ENCODE measurements at places on chromosomes 1 and 21.

GRCh38 chr1:6309564-6309963 is 48.7 kb upstream of the GPR153 start:
- DNase-seq = no peak

- DNase-seq = no peak
Observed at GRCh38 chr1:194309269-194309668, 1122.9 kb upstream of the B3GALT2 start.

DNA sequence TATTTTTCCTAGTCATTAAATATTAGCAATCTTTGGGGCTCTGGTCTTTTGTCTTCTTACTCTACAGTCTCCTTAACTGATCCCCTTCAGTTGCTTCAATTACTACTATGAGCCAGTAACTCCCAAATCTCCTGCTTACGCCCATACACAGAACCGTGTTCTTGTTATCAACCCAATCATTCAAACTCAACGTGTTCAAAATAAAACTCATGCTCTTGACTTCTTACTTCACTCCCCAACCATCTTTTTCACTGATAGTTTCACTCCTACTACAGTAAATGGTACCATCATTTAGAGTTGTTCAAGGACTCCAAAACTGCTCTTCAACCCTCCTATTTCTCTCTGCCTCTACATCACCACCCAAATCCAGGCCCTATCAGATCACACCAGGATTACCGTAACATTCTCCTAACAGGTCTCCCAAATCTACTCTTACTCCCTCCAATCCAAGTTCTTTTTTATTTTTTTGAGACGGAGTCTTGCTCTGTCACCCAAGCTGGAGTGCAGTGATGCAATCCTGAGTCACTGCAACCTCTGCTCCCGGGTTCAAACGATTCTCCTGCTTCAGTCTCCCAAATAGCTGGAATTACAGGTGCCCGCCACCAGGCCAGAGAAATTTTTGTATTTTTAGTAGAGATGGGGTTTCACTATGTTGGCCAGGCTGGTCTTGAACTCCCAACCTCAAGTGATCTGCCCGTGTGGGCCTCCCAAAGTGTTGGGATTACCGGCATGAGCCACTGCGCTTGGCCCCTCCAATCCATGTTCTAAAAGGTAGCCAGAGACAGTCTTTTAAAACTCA is 3.0 kb downstream of the YARS1 start:
- no peak for DNase-seq

- no peak for DNase-seq
Observed at GRCh38 chr1:226786550-226786949, 47.5 kb upstream of the ITPKB start.

DNA sequence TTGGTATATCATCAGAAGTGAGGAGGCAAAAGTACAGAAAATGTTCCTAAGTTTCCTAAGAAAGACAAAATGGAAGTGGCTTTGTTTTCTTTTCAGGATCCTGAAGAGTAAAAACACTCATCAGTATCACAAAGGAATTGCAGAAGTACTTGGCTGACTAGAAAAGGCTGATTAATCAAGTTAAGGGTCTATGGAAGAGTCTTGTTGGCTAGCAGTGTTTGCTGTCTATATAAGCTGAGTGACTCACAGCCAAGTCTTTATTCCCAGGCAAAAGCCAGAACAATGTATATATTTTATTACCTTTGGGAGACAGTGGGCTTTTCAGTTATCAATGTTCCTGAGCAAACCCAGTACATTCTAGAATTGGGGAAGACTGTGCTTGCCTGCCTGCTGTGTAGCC is 777.0 kb downstream of the PLA2G4A start:
- DNase-seq = no peak

DNA sequence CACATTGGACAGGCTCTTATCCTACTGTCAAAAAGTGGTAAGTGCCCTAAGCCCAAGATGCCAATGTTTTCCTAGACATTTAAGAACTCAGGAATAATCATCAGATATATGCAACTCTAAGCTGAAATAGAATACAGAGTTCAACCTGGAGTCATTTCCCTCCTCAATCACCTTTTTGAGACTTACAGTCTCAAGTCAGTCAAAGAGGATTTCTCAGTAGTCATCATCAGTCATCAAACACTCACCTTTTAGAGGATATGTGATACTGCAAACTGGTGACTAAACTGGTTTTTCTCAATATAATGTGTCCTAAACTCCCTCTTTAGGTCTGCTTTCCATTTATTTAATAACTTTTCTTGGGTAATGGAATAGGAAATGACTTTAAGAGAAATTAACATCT is 145.3 kb upstream of the ADAMTS5 start:
- no peak for DNase-seq

DNA sequence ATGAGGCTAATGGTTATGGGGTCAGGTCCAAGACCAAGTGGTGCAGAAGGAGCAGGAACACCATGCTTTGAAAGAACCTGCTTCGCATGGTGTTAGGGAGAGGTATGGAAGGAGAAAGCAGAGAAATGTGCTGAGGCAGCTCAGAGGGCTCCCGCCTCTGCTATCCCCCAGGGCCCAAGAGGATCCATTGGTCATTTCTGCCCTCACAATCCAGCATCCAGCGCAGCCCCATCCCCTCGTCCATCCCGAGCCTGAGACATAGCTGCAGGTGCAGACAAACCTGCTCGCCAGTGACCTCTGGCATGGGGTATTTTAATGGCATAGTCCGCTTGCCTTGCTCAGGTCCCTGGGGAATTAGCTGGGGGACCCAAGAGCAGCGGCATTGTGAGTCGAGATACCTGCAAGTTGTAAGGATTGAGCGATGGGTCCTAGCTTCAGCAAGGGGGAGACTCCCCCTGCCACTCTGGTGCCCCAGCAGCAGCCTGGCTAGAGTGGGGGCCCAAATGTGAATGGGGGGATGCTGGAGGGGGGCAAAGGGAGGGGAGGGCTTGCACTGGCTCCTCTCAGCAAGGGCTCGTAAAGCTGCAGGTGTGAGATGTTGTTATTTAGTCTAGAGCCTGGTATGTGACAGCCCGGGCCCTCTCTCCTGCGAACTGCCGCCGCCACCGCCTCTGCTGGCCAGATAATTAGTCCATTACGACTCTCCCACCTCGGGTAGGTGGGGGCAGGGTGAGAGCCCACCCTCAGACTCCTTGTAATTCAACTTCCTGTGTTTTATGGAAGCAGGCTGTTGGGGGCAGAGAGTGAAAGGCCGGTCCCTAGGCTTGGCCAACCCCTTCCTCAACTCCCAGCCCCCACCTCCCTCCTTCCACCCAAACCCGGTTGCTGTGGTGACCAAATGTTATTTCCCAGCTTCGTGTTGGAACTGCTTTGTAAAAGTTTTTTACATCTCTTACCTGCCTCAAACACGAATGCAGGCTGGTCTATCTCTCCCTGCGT is 118.8 kb downstream of the RNF220 start:
- DNase-seq = no peak

GRCh38 chr21:35606146-35606545 is 454.2 kb downstream of the SETD4 start:
- no peak for DNase-seq

- DNase-seq = no peak
Observed at GRCh38 chr1:45243476-45244343, 37.3 kb upstream of the ZSWIM5 start.

- DNase-seq = no peak
Observed at GRCh38 chr1:198047913-198048312, 108.9 kb upstream of the NEK7 start.

- DNase-seq = no peak
Observed at GRCh38 chr1:24173638-24174575, 13.2 kb downstream of the IFNLR1 start.

GRCh38 chr1:84353695-84354094 is 44.6 kb upstream of the DNASE2B start:
- no peak for DNase-seq

DNA sequence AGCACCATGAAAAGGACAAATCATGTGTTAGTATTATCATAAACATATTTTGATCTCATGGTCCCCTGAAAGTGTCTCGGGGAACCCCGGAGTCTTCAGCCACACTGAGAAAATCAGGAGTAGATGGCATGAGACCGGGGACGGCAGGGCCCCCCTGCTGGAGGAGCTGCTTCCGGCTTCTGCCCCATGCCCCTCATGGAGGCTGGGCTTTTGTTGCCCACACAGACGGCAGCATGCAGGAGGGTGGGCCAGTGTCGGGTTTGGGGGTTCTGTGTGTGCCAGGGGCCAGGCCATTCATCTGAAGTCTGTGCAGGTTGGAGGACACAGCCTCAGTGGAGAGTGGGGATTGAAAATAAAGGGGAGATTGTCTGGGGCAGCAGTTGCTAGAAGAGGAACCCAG is 75.1 kb upstream of the CD34 start:
- DNase-seq = no peak

DNA sequence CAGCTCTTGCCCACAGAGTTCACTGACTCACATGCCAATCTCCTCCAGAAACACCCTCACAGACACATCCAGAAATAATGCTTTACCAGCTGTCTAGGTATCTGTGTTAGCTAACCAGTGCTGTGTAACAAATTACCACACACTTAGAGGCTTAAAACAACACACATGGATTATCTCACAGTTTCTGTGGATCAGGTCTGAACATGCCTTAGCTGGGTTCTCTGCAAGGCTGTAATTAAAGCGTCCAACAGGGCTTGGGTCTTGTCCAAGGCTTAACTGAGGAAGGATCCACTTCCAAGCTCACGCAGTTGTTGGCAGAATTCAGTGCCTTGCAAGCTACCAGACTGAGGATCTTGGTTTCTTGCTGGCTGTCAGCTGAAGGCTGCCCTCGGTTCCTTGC is 92.5 kb upstream of the RGS4 start:
- no peak for DNase-seq

Measured in NCI-H2029 (cell line).